Activated T-cell treated with anti-CD3 and anti-CD28 coated beads, Interleukin-2, amount 50 U/mL, for 1 hour (primary cell): ENCODE measurements at places on chromosomes 16 and 17.
A peak's percentile ranks its signal among the peaks of the same experiment; 100 is the strongest.

- DNase-seq = no peak
Observed at GRCh38 chr16:74094514-74094913, 202.1 kb upstream of the PSMD7 start.

- no peak for DNase-seq
Observed at GRCh38 chr17:56351675-56352074, 198.4 kb downstream of the ANKFN1 start.

GRCh38 chr17:10474536-10474935, 5.2 kb upstream of the MYH4 start:
- DNase-seq = no peak

- no peak for DNase-seq
Observed at GRCh38 chr17:77233635-77234334, 93.0 kb downstream of the SEC14L1 start.

DNA sequence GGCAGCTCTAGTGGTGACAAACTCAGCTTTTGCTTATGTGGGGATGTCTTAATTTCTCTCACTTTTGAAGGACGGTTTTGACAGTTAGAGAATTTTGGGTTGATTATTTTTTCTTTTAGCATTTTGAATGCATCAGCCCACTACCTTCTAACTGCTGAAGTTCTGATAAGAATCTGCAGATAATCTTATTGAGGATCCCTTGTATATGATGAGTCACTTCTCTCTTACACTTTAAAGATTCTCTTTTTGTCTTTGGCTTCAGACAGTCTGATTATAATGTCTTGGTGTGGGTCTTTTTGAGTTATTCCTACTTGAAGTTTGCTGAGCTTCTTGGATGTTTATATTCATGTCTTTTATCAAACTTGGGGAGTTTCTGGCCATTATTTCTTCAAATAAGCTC, 5.5 kb upstream of the PRKCB start:
- DNase-seq = no peak

DNA sequence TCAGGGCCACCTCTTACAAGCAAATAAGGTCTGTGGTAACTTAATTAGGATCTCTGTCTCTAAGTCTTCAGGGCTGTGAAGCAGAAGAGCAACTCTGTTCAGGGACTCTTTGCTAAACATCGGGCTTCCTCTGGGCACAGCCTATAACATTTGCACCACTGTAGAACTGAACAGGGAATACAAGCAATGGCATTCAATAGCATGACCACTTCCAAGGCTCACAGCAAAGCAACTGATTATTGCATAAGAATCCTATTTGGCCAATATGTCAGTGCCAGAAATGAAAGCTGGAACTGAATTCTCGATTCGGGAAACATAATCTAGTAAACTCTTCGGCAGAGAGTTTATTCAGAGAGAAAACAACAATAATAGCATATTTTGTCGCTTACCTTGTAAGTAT, 92.2 kb upstream of the AMZ2 start:
- DNase-seq = no peak

DNA sequence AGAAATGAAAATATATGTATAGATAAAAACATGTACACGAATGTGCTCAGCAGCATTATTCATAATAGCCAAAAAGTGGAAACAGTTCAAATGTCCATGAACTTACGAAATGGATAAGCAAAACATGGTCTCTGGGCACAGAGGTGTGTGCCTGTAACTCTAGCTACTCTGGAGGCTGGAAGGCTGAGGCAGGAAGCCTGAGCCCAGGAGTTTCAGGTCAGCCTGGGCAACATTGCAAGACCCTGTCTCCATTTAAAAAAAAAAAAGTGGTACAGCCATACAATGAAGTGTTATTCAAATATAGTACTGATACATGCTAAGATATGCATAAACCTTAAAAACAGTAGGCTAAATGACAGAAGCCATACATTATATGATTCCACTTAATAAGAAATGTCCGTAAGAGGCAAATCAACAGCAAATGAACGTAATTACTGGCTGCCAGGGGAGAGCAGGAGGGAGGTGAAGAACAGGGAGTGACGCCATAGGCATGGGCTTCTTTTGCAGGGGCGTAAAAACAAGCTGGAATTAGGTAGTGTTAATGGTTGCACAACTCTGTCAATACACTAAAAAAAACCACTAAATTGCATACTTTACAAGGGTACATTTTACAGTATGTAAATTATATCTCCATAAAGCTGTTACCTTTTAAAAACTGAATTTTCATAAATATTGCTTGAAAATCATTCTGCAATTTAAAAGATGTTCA, 87.2 kb upstream of the PLEKHM1 start:
- DNase-seq = no peak

- DNase-seq = no peak
Observed at GRCh38 chr16:15552507-15552906, 90.4 kb downstream of the MARF1 start.

- no peak for DNase-seq
Observed at GRCh38 chr17:81033535-81034167, 1.3 kb upstream of the BAIAP2 start.

GRCh38 chr16:6153901-6154300, 1056.3 kb upstream of the EEF2KMT start:
- DNase-seq = no peak

DNA sequence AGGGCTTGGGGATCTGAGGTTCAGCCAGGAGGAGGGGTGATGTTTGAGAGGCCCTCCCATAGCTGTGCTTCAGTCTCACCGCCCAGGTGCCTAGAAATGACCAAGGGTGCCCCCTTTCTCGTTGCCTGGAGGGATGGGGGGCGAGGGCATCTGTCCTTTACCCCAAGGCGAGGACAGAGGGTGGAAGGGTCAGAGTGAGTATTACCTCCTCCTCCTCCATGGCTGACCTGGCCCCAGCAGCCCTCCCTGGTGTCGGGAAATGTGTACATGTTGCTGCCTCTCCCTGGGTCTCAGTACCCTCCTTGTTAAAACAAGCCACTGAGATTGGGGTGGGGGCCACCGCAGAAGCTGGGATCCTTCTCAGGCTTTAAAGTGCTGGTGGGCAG, 2.4 kb downstream of the NECAB2 start:
- no peak for DNase-seq

- peak; percentile 38 for DNase-seq
Observed at GRCh38 chr16:31711344-31711845, 162.2 kb upstream of the ZNF267 start.

DNA sequence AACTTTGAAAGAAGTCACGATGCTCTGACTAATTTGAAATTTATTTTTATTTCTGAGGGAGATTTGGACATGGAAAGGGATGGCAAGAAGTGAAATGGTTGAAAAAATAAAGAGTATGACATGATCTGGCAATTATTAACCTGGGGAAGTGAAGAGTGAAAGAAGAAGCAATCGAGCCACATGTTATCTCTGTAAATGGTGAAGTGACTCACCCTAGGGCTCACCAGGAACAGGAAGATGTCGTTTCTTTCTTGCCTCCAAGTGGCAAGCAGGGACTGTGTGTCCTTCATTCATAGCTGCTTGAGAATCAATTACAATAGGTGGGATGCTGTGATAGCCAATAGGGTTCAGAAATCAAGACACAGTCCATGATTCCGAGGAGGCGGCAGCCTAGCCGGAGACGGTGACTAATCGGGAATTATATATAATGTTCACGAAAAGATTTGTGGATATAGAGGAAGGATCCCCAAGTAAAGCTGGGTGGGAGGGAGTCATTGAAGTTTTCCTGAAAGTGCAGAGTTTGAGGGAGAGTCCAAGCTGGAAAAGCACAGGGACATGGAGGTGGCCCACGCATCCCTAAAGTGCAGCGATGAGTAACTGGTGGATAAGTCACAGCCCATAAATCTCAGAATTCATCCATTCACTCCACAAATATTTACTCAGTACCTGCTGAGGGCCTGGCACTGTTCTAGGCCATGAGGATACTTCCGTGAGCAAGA, 18.2 kb upstream of the KRT20 start:
- no peak for DNase-seq

GRCh38 chr17:50728881-50729765, 9.7 kb downstream of the LUC7L3 start:
- no peak for DNase-seq

GRCh38 chr17:80510772-80511171, 33.9 kb upstream of the RPTOR start:
- no peak for DNase-seq

DNA sequence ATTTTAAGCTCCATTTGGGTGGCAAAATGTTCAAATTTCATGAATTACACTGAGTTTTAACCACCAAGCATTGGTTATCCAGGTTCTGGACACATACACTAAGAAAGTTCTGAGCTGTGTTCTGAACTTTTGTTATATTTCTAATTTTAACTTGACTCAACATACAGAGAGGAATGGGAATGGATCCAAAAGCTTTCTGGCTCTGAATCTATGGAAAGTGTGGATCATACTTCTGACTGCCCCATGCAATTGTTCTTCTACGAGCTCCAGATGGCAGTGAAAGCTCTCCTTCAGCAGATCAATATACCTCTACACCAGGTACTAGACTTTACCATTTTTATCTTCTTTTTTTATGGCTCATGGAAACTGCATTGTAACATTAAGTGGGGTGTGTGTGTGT, 113.0 kb upstream of the NOG start:
- no peak for DNase-seq

- peak; percentile 65 for DNase-seq
Observed at GRCh38 chr16:610513-611381, 20.0 kb upstream of the WFIKKN1 start.

- no peak for DNase-seq
Observed at GRCh38 chr16:2752850-2753732, 653 bp downstream of the SRRM2 start.

GRCh38 chr16:31242206-31242605, 17.6 kb upstream of the ITGAM start:
- no peak for DNase-seq

- no peak for DNase-seq
Observed at GRCh38 chr17:29383686-29384085, 6.5 kb upstream of the TAOK1 start.

DNA sequence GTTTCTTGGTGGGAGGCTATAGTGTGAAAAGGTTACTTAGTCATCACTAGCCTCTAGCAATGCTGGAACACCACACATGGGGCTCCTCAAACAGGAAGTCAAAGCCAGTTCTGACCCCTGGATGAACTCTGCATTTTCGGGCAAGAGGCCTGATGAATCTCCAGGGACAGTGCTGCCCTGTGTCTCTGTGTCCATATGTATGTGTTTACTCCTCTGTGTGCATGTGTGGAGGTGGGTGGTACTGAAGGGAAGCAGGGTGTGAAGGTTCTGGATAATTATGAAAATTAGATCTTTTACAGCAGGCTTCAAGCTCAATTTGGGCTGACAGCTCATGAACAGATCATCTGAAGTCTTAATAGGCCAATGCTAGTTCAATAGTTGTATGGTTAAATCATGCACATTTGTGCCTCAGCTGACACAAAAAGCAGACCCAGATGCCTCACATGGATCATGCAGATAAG, 133.6 kb downstream of the SNX11 start:
- DNase-seq = no peak

DNA sequence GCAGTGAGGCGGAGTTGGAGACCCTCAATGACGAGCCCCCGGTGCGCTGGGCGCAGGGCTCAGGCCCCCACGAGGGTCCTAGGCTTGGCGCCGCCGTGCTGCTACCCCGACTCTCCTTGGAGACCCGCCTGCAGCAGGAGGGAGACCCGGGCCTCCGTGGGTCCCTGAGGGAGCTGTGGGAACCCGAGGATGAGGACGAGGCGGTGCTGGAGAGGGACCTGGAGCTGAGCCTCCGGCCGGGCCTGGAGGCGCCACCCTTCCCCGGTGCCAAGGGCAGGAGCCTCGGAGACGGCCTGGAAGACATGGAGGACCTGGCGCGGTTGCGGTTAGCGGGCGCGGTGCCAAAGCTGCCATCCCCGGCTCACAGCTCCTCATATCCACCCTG, 2.3 kb downstream of the MYO15B start:
- no peak for DNase-seq
